ENCODE measurements at places on chromosomes 5 and 9.

DNA sequence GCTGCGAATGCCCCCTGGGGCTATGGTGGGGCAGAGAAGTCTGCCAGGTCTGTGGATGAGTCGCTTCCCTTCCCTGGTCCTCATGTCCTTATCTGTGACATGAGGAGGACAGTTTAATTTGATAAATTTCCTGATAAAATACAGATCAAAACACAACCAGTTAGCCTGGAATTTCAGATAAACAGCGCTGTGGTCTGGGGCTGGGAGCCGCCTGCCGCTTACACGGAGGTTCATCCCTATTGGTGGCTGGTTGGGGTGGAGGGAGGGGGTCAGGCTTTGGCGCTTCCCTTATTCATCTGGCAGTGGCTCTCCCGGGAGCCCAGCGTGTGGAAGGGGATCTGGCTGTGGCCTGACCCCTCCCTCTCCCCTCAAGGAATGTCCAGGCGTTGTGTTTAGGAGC is 17.9 kb downstream of the CRB2 start:
- DNase-seq: no peak

DNA sequence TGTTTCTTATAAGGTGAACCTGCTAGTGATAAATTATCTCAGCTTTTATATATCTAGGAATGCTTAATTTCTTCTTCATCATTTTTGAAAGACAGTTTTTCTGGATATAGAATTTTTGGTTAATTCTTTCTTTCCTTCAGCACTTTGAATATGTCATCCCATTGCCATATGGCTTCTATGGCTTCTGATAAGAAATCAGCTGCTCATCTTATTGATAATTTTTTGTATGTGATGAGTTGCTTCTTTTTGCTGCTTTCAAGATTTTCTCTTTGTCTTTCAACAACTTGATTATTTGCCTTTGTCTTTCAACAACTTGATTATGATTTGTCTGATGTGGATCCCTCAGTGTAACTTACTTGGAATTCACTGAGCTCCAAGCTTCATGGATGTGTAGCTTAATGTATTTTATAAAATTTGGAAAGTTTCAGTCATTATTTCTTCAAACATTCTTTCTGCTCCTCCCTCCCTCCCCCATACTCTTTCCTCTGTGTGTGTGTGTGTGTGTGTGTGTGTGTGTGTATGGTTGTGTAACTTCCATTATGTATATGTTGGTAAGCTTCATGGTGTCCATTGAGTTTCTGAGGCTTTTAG is 243.9 kb downstream of the TLE1 start:
- no peak for DNase-seq

GRCh38 chr5:93071710-93072109 is 509.3 kb downstream of the NR2F1-AS1 start:
- DNase-seq: no peak

GRCh38 chr9:73325983-73326382 is 174.3 kb downstream of the ANXA1 start:
- no peak for DNase-seq

GRCh38 chr5:99019812-99020697 is 91.2 kb upstream of the CHD1 start:
- DNase-seq: peak; percentile 63

- no peak for DNase-seq
These were observed 336.1 kb upstream of the SLC30A5 start for GRCh38 chr5:68757626-68758212.

- DNase-seq: no peak
These were observed 159.5 kb downstream of the GNA14 start for GRCh38 chr9:77488439-77489126.

- DNase-seq: no peak
These were observed 36.7 kb upstream of the ASS1 start for GRCh38 chr9:130407916-130408663.
